Glutamatergic neuron (in vitro differentiated cells): ENCODE measurements at places on chromosomes 4 and X. TPM values are rescaled to one million over a fixed set of nuclear protein-coding genes. Genes with fewer than 3 reads are reported as not detected.

Gene ARHGAP36
- 0.27 TPM for total RNA-seq

Gene LPAR4
- total RNA-seq = 3.2 TPM

Gene CDS1
- 1.3 TPM for total RNA-seq

Gene HPGDS
- total RNA-seq = not detected

Gene HTRA3
- total RNA-seq = 0.64 TPM

Gene GPRASP2
- total RNA-seq = 24.6 TPM

Gene TECRL
- not detected for total RNA-seq

Gene FAM53A
- 1.1 TPM for total RNA-seq

Gene DLG3
- 76.7 TPM for total RNA-seq

Gene DCAF4L1
- total RNA-seq = 0.17 TPM

Gene POU3F4
- 1.8 TPM for total RNA-seq

Gene ATP5ME
- total RNA-seq = 230 TPM

Gene DCLK2
- total RNA-seq = 36.8 TPM
